ENCODE measurements at places on chromosomes 2 and 18. TPM values are rescaled to one million over a fixed set of nuclear protein-coding genes. Genes with fewer than 3 reads are reported as not detected.

GRCh38 chr18:77323640-77324299, 74.1 kb downstream of the GALR1 start:
- DNase-seq: no peak
- no peak overlapping the region for H3K27ac ChIP-seq
- no peaks in the 10 kb centered on the region for H3K27me3 ChIP-seq
- no peaks in the 10 kb centered on the region for H3K36me3 ChIP-seq

GRCh38 chr2:218897394-218898108, 16.9 kb downstream of the WNT10A start:
- no peak overlapping the region for H3K4me3 ChIP-seq
- peaks cover 28% of the 10 kb centered on the region for H3K4me1 ChIP-seq
- H3K27me3 ChIP-seq: peaks cover 92% of the 10 kb centered on the region
- DNase-seq: no peak
- H3K27ac ChIP-seq: no peak overlapping the region
- no peaks in the 10 kb centered on the region for H3K36me3 ChIP-seq

DNA sequence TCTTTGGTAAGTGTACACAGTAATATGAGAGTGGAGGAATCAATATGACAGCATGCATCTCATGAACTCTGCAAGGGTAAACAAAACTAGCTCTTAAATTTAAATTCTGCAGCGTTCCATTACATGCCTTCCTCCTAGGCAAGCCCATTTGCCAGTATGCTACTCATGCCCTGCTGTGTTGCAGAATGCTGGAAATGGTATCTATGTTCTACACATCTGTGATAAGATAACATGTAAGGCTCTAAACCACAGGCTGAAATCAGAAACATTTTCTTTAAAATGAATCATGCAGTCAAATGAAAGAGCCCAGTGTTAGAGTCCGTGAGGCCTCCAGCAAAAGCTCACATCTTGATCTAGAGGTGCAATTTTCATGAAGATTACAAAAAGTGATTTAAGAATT, 112.8 kb upstream of the FN1 start:
- H3K36me3 ChIP-seq: no peaks in the 10 kb centered on the region
- no peak for DNase-seq
- no peaks in the 10 kb centered on the region for H3K4me1 ChIP-seq
- H3K4me3 ChIP-seq: no peak overlapping the region

- no peak overlapping the region for H3K4me3 ChIP-seq
- H3K27ac ChIP-seq: no peak overlapping the region
- H3K27me3 ChIP-seq: no peaks in the 10 kb centered on the region
- no peaks in the 10 kb centered on the region for H3K36me3 ChIP-seq
- no peak for DNase-seq
Measured at GRCh38 chr2:95354469-95354901, 48.0 kb upstream of the FAHD2A start.

SCN2A gene
- not detected for polyA plus RNA-seq

HS6ST1 gene
- 4.0 TPM for polyA plus RNA-seq

- H3K27me3 ChIP-seq: no peaks in the 10 kb centered on the region
- no peaks in the 10 kb centered on the region for H3K36me3 ChIP-seq
- no peak overlapping the region for H3K27ac ChIP-seq
- no peaks in the 10 kb centered on the region for H3K4me1 ChIP-seq
Measured at GRCh38 chr2:75497256-75497655, 63.5 kb downstream of the EVA1A start.

GRCh38 chr2:119647440-119648169, 31.4 kb upstream of the TMEM177 start:
- H3K4me1 ChIP-seq: peaks cover 24% of the 10 kb centered on the region
- no peaks in the 10 kb centered on the region for H3K36me3 ChIP-seq
- no peak overlapping the region for H3K4me3 ChIP-seq
- peak; percentile 43 for DNase-seq
- no peaks in the 10 kb centered on the region for H3K27me3 ChIP-seq
- no peak overlapping the region for H3K27ac ChIP-seq

DNA sequence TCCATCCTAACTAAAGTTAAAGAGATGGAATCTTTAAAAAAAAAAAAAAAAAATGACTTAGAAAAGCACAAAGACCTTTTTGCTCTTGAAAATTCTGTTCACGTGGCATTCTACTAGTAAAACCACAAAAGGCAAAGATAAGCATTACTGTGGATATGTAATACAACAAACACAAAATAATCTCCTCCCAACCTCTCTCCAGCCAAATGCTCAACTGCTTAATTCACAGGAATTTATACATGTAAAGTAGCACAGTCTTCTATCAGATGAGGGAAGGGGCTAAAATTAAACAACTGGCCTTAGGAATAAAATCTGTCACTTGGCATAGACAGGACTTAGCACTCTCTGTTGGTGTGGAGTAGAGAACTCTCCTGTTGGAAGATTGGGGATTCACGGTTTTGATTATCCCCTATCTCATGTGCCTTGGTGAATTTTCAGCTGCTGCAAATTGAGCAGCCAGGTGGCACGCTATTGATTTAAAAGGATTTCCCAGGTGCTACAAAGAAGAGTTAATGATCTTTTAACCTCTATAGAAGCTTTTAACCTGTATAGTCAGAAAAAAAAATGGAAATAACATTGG, 57.4 kb downstream of the ATIC start:
- no peak for DNase-seq
- no peaks in the 10 kb centered on the region for H3K4me1 ChIP-seq
- no peak overlapping the region for H3K4me3 ChIP-seq
- no peaks in the 10 kb centered on the region for H3K27me3 ChIP-seq

DNA sequence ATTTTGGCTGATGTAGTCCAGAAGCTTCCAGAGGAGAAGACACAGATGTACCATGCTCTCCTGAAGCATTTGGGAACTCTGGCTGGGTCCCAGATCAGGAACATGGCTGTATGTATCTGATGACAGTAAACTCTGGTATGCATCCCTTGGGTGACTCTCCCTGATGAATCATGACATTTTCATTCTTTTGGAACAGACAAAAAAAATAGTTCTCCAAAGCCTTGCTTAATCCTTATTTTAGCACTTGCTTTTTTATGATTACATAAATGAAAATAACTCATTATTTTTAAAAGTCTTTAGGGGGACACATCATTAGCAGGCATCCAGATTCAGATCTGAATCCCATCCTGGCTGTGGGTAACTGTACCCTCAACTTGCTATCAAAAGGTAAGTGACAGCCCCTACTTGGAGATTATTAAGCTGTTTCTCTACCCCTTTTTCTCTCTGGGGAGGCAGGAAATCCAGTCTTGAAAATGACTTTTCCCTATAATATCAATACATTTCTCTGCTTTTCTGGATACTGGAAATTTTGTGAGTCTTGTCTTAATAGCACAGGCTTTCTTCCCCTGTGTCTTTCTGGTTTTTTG, 23.3 kb downstream of the AOX1 start:
- no peak overlapping the region for H3K27ac ChIP-seq
- peaks cover 11% of the 10 kb centered on the region for H3K4me1 ChIP-seq
- no peaks in the 10 kb centered on the region for H3K36me3 ChIP-seq
- no peak overlapping the region for H3K4me3 ChIP-seq
- DNase-seq: no peak

DSG3 gene
- polyA plus RNA-seq: not detected

DNA sequence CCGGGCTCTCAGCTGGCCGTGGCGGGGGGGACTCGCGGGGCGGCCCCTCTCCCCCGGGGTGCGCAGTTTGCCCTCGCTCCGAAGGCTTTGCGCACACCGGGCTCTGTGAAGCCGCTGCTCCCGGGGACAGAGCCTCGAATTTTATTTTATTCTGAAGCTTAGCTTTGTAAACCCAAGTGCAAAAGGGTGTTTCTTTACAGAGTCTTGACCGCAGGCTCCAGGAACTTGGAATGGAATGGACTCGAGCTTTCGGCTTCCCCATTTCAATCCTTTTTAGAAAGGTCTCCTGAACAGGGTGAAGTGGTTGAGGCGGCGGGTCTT, 2.0 kb downstream of the GALR1 start:
- no peak for DNase-seq
- peaks cover 32% of the 10 kb centered on the region for H3K27me3 ChIP-seq
- H3K36me3 ChIP-seq: no peaks in the 10 kb centered on the region
- no peak overlapping the region for H3K27ac ChIP-seq
- H3K4me1 ChIP-seq: no peaks in the 10 kb centered on the region
- no peak overlapping the region for H3K4me3 ChIP-seq

KIF1A gene
- not detected for polyA plus RNA-seq

DNA sequence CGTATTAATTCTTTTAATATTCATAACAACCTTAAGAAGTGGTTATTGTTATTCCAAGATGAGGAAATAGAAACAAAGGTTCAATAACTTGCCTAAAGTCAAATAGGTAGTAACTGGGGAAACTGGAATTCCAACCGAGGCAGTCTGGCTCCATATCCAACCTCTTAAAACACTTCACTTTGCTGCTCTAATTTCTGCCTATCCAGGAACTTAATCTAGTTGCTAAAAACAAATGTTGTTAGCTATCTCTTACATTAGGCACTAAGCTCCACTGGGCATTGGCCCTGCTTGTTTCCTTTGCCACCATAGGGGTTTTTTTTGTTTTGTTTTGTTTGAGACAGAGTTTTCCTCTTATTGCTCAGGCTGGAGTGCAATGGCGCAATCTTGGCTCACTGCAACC, 24.8 kb downstream of the ERLEC1 start:
- no peaks in the 10 kb centered on the region for H3K27me3 ChIP-seq
- H3K4me3 ChIP-seq: no peak overlapping the region
- no peaks in the 10 kb centered on the region for H3K4me1 ChIP-seq
- no peak overlapping the region for H3K27ac ChIP-seq
- DNase-seq: no peak

GRCh38 chr2:123851281-123851680, 173.8 kb upstream of the CNTNAP5 start:
- DNase-seq: no peak
- H3K27me3 ChIP-seq: no peaks in the 10 kb centered on the region
- no peak overlapping the region for H3K27ac ChIP-seq
- no peaks in the 10 kb centered on the region for H3K36me3 ChIP-seq
- no peak overlapping the region for H3K4me3 ChIP-seq

DNA sequence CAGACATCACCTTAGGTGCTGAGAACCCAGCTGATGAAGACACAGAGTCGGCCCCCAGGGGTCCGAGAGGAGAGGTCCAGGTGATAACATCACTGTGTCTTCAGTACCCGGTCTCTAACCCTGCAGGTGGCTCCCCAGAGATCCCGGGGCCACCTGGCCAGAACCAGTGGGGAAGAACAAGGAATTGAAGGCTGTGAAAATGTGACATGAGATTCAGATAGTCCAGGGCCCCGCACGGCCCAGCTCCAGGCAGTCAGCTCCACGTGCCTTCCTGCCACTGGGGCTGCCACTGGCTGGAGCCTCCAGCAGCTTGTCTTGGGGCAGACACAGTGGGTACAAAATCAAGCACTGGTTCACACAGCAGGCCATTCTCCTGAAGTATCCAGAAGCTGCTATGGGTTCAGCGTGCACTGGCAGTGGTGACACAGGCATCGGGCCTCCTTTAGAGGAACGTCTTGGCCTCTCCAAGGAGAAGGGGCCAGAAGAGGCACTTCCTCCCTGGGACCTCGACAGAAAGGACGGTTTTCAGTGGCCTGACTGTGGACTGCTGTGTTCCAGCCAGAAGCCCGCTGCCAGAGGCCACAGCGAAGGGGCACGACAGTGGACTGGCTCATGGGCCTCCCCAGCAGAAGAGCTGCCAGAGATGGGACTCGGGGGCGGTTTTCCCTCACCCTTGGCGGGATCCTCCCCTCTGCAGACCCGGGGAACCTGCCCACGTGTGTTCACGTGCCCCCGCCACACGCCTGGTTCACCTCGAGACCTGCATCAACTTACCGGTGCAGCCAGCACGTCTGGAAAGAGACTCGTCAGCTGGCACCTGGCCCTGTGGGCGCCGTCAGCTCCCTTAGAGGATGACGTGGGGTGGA, 150.4 kb downstream of the HDAC4 start:
- peak; percentile 47 for DNase-seq
- H3K4me3 ChIP-seq: no peak overlapping the region
- peaks cover 20% of the 10 kb centered on the region for H3K36me3 ChIP-seq
- H3K27me3 ChIP-seq: no peaks in the 10 kb centered on the region

DNA sequence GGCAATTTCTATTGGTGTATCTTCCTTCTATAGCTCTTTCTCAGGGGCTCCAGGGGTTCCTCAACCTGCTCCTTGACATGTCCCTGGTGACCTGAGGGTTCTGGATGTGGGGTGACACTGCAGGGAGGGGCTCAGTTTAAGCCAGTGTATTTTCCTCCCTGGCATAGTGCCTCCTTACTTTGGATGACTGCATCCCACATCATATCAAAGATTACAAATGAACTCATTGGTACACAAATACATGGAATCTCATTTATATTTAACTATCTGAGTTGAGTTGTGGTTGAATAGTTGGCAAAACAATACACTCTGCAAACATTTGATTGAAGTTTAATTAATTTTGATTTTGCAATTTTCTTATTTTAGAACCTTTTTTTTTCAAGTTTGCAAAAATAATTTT, 268.2 kb upstream of the SKOR2 start:
- no peaks in the 10 kb centered on the region for H3K4me1 ChIP-seq
- no peak overlapping the region for H3K27ac ChIP-seq
- no peaks in the 10 kb centered on the region for H3K27me3 ChIP-seq
- H3K4me3 ChIP-seq: no peak overlapping the region
- DNase-seq: no peak
- H3K36me3 ChIP-seq: no peaks in the 10 kb centered on the region

GRCh38 chr2:72965770-72966450, 48.6 kb downstream of the EMX1 start:
- H3K36me3 ChIP-seq: peaks cover 31% of the 10 kb centered on the region
- no peak overlapping the region for H3K4me3 ChIP-seq
- DNase-seq: no peak
- H3K4me1 ChIP-seq: peaks cover 12% of the 10 kb centered on the region

STAM2 gene
- polyA plus RNA-seq: 6.9 TPM

COLEC11 gene
- not detected for polyA plus RNA-seq

DNA sequence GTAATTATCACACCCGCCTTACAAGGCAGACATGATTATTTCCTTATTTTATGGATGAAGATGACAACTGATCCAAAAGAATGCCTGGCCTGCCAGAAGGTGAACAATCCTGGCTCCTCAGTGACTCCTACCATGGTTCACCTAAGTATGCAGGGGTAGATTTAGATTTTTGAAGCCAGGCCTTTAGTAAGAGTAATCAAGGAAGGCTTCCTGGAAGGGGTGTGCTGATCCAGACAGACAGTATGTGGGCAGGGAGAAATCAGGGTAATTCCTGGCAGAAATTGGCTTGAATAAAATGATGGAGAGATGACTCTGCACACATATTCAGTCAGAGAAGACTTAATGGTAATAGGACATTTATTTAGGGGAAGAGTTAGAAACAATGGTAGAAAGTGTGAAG, 637.7 kb upstream of the FANCL start:
- no peaks in the 10 kb centered on the region for H3K27me3 ChIP-seq
- H3K36me3 ChIP-seq: no peaks in the 10 kb centered on the region
- H3K4me3 ChIP-seq: no peak overlapping the region

DNA sequence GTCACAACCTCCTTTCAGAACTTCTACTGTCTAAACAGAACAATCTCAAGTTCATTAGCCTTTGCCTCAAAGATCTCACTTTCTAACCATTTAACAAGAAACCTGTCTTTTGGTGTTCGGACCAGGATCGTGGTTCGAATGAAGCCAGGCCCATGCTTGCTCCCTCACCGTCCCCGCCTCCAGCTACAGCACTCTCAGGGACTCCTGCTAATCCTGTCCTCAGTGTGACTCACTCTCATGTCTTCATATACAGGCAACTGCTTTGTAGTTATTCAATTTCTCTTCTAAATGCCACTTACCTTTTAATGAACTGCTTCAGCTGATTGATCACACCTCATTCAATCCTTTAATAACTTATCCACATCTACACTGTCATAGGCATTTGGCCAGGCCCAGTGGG, 15.8 kb downstream of the SERTAD2 start:
- H3K4me1 ChIP-seq: peaks cover 46% of the 10 kb centered on the region
- peak overlapping the region; percentile 77 for H3K27ac ChIP-seq
- H3K36me3 ChIP-seq: peaks cover 22% of the 10 kb centered on the region
- H3K4me3 ChIP-seq: no peak overlapping the region
- DNase-seq: peak; percentile 41
- no peaks in the 10 kb centered on the region for H3K27me3 ChIP-seq

All from CD14-positive monocyte (primary cell).